Posterior cingulate gyrus (tissue), 11 donors: ENCODE measurements at places on chromosomes 5 and 9.
A peak's percentile ranks its signal among the peaks of the same experiment; 100 is the strongest.

DNA sequence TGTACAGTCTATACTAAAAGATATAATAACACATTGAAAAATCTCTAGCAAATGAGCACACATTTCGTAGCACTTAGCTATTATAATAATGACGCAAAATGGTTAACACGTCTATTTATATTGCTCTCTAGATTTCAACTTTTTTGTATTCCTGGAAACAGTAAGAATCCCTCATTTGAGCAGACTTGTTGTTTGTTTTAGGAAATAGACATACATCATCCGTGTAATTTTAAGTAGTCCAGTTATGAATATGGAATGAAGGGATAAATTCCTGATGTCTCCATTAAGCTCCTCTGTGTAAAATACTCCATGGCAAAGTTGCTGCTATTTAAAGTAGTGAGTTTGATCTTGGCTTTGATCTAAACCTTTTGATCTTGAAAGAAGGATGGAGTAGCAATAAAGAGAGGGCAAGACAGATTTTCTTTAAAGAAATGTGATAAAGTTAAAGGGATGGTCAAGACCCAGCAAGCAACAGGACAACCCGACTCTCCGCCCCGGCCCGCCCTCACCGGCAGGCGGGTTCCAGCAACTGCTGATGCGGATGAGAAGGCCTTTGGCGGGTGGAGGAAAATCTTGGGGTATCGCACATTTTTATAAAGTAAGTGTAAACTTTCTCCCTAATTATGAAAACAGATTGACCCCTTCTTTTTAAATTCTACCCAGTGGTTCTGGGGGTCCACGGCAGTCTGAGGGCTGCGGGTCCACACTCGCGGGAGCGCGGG, 277.4 kb downstream of the AOPEP start:
- peak; percentile 77 for DNase-seq

- DNase-seq = no peak
Measured at GRCh38 chr9:123880420-123880819, 49.5 kb downstream of the DENND1A start.

- no peak for DNase-seq
Measured at GRCh38 chr9:84239343-84239742, 101.2 kb downstream of the SLC28A3 start.

DNA sequence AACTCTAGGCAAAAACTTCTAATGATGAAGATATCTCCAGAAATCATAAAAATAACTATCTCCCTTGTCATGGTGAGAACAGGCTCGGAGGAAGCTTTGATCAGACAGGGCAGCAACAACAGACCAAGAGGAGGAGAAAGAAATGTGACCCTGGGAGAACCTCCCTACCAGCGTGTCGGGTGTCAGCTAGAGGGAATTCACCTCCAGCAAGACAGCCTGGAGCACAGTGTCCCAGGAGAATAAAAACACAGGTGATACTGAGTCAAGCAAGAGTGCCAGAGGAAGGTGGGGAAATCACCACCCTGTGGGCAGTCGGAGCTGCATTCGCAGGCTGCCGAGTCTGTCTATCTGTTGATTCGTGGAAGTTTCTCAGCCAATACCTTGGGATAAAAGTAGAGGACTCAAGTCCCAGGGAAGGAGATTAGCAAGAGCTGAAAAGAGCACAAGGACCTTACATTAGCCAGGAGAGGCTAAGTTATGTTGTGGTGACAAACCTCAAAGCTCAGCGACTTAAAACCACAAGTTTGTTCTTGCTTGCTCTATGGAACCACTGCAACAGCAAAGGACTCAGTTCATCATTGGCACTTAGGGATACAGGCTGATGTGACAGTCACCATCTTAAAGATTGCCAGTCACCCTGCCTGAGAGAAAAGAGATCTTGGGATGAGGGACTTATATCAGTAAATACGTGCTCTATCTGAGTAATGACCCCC, 598.3 kb downstream of the CCDC171 start:
- no peak for DNase-seq

DNA sequence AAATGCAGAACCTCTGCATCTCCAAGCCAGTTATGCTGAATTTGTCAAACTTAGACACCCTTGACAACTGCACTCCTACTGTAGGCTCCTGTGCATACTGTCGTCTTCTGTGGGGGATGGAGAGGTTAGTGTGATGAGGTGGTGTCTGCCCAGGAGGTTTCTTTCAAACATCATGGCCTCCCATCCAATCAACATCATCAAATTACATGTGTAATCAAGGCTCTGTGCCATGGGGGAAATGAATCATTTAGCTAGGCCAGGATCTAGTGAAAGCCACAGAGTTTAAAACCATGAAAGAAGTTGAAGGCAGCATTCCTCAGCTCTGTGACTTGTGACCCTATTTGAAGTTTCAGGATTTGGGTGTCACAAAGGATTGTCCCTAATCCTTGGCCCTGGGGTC, 240.6 kb downstream of the MARCHF11 start:
- no peak for DNase-seq

DNA sequence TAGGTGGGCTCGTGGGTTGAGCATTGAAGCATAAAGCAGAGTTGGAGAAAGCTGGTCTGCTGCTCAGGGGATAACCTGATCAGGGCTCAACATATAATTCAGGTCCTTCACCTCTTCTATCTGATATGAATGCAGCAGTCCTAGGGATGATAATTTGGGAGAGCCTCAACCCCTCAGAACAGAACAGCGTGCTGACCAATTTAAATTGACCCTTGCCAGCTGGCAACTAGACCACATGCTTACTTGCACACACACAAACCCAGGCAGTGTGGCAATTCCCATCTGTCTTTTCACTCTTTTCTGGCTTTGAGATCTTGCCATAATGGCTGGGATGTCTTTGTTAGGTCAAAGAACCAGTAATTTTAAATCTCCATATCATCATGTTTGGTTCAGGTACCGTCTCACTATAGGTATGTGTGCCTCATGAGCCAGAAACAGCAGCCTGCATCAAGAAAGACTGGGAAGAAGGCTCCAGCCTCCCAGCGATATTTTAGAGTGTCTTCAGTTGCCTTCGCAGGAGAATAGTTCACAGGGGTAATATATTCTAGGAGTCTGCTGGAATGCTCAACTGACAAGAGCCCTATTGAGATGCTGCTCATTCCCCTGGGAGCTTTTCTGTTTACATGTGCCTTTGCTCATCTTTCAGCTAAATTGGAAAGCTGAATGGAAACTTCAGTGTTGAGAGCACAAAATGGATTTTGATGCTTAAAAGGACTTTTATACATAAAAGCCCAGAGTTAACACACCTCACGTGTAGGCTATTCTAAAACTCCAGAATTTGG, 497.6 kb downstream of the RASEF start:
- DNase-seq = no peak

DNA sequence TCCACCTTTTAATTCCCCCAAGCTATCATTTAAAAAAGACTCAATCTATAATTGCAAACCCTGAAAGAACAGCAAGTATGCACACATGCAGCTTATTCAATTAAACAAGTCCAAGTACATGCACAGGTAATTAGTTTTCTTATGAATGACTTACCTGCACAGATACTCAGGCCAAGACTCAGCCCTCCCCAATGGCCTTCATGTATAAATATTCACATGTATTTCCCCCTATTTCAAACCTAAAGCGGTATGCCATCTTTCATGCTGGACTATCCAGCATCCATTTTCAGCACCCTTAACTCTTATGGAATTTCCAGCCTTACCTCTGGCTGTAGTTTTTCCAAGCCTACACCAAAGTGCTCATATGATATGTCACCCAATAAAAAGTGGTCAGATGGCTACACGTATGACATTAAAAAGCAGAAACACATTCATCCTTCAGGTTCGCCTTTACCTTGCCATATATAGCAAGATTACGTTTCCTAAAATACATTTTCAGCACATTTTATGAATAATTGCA, 205.5 kb downstream of the MEF2C start:
- DNase-seq = no peak

DNA sequence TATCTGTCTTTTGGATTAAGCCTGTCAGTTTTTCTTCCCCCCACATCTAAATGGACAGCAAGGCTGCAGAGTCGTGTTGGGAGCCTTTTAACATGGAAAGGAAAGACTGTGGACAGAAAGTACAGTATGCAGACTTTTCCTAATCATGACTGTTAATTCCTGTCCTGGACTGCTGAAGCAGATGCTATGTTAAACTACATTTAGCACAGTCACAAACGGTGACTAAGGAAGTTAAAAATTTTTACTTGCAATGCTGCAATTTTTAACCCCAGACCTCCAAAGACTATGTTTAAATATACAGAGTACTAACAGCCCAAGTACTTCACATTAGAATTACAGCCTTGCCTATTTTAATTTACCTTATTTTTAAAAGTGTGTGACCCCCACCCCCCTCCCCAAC, 51.8 kb downstream of the ELAVL2 start:
- no peak for DNase-seq

- no peak for DNase-seq
Measured at GRCh38 chr9:17185481-17186029, 50.7 kb downstream of the CNTLN start.

DNA sequence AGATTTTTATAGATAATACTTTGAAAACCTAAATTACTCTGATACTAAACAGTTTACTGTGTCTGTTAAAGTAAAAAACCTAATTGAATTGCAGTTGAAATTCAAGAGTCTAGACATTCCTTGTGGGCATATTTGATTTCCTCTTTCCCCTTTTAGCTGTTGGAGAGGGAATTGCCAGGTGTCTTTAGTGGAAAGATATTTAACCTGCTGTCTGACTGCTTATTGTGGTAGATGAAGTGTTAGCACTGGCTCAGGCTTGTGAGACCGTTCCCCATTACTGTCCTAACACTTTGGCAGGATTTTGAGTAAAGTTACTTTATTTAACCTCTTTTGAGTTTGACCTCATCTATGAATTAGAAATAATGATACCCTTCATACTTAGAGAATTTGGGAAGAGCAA, 16.4 kb downstream of the MAP3K1 start:
- DNase-seq = no peak

GRCh38 chr9:95620314-95620713, 103.5 kb upstream of the PTCH1 start:
- DNase-seq = no peak

GRCh38 chr9:34578241-34579103, 11.1 kb downstream of the CNTFR start:
- DNase-seq = no peak

- no peak for DNase-seq
Measured at GRCh38 chr5:22837803-22838202, 15.3 kb downstream of the CDH12 start.

GRCh38 chr9:37954581-37954981, 50.7 kb upstream of the SLC25A51 start:
- DNase-seq = no peak

DNA sequence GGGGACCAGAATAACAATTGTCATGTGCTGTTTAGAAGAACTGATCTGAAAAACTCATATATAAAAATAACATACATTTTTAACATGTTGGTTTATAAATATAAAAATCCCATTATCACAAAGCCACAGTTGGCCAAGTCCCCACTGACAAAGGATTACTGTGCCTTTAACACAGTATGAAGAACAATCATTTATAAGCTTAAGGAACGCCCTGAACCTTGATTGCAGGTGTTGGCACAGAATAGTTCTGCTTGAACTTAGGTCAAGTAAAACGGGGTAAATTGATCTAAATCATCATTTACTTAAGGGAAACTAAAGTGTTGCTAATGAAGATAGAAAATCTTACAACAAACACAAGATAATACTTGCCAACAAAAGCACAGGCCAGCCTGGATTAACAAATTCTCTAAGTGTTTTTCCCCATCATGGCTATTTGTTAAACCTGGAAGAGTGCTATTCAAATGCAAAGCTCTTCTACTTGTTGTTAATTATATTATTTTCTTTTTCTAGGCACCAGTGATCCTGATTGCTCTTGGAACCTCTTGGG, 46.1 kb downstream of the ASTN2 start:
- no peak for DNase-seq

- DNase-seq = no peak
Measured at GRCh38 chr9:127347831-127348776, 48.9 kb upstream of the SLC2A8 start.

GRCh38 chr5:120388016-120388781, 75.9 kb upstream of the PRR16 start:
- no peak for DNase-seq

GRCh38 chr9:8424786-8425410, 625.3 kb upstream of the DMAC1 start:
- DNase-seq = no peak

GRCh38 chr5:180172447-180173197, 36.4 kb downstream of the RASGEF1C start:
- DNase-seq = no peak

DNA sequence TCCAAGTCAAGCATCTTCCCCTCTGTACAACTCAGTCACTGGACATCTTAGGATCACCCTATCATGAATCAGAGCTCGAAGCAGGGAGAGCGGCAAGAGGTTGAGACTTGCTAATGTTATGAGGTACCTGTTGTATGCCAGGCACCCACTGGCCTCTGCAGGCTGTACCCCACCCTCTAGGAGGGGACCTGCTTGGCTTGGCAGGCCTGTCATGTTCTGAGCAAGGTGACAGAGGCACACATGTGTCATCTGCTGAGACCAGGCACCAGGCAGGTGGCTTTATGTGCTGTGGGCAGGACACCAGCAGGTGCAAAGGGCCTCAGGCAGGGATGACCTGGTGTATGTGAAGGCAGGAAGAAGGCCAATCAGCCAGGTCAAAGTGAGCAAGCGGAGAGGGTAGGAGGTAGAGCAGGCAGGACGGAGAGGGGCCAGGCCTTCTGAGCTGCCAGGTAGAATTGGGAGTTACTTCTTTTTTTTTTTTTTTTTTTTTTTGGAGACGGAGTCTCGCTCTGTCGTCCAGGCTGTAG, 60.3 kb upstream of the RPL26L1 start:
- DNase-seq = no peak

- DNase-seq = no peak
Measured at GRCh38 chr5:89729623-89730301, 679.8 kb downstream of the CETN3 start.

DNA sequence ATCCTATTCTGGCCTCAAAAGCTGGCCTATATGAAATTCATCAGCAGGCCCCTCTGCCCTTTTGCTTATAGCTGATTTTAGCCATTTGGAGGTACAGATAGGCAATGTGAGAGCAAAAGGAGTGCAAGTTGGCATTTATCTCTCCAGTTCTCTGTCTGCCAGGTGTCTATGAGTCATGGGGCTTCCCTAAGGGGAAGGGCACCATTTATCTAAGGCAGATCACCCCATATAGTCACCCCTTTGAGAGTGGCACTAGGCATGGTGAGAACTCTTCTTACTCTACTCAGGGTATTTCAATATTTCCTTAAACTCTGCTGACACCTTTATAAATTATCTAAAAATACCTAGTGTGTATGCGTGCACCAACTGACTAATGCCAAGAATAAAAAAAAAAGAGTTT, 314.7 kb upstream of the CDH6 start:
- no peak for DNase-seq

- no peak for DNase-seq
Measured at GRCh38 chr9:112823257-112823656, 67.4 kb downstream of the SLC46A2 start.

- no peak for DNase-seq
Measured at GRCh38 chr9:135216791-135217441, 129.4 kb downstream of the OLFM1 start.

GRCh38 chr5:65268525-65268924, 213.2 kb downstream of the ADAMTS6 start:
- DNase-seq = no peak

DNA sequence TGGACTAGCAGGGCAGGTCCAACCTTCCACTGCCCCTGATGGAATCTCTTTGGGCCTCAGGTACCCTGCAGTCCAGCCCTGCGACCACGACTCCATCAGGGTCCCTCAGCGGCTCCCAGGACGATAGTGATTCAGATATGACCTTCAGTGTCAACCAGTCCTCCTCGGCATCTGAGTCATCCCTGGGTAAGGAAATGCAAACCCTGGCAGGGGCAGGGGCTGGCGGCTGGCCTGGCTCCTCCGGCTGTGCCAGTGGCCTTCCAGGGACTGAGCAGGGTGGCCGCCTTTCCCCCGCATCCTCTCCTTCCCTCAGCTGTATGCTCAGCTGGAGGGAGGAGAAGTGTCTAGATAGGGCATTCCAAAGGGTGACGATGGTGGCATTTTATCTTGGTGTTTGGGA, 45.0 kb downstream of the NEURL1B start:
- DNase-seq = no peak
